Stimulated activated CD8-positive, alpha-beta memory T cell treated with anti-CD3 and anti-CD28 coated beads, Interleukin-15, amount 100 ng/mL, for 24 hours (primary cell): ENCODE measurements at places on chromosomes 2 and 18.

- no peak for DNase-seq
Observed at GRCh38 chr18:48852794-48853193, 98.0 kb downstream of the SMAD7 start.

DNA sequence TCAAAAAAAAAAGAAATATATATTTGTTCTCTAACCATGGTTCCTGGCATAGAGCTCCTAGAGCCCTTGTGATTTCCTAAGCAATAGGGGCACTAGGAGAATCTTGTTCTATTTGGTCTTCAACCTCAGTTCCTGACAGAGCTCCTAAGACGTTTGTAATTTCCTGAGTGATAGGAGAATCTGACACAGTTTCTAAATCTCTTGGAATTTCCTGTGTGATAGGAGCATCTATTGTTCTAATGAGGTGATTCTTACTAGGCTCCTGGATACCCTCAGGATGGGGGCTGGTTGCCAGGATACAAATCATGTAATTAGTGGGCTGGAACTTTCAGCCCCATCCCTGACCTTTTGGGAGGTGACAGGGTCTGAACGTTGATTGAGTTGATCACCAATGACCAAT, 245.8 kb downstream of the ZEB2 start:
- DNase-seq = no peak

DNA sequence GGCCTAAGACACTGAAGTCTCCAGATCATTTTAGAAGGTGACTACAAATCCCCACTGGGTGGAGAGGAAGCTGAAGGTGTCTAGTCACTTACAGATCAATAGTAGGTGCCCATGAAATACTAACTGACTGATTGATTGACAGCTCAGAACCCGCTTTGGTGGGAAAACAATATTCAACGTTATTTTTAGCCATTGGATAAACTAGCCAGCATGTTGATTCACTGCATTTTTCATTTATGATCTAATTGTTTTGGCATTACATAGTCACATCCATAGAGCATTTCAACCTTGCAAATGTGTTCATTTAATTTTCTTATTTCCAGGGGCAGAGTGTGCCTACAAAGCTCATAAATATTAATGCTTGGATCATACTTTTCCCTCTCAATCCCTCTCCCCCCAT, 162.3 kb downstream of the MREG start:
- DNase-seq = no peak

DNA sequence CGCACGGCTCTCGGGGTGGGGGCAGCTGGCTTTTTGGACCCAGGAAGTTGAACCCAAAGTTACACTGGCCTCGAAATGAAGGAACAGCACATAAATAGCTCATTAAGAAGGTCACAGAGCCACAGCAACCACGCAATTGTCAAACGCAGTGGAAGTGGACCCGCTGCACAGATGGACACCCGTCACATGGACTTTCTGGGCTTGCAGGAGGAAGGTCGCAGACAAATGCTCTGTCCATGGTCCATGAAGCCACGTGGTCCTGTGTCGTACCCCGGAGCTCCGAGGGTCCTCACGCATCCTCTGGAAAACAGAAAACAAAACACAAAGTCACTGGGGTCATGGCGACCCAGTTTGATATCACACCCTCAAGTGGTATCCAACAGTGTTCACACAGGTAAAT, 308.1 kb upstream of the SALL3 start:
- no peak for DNase-seq

GRCh38 chr18:9835825-9836224, 49.9 kb upstream of the TXNDC2 start:
- no peak for DNase-seq

DNA sequence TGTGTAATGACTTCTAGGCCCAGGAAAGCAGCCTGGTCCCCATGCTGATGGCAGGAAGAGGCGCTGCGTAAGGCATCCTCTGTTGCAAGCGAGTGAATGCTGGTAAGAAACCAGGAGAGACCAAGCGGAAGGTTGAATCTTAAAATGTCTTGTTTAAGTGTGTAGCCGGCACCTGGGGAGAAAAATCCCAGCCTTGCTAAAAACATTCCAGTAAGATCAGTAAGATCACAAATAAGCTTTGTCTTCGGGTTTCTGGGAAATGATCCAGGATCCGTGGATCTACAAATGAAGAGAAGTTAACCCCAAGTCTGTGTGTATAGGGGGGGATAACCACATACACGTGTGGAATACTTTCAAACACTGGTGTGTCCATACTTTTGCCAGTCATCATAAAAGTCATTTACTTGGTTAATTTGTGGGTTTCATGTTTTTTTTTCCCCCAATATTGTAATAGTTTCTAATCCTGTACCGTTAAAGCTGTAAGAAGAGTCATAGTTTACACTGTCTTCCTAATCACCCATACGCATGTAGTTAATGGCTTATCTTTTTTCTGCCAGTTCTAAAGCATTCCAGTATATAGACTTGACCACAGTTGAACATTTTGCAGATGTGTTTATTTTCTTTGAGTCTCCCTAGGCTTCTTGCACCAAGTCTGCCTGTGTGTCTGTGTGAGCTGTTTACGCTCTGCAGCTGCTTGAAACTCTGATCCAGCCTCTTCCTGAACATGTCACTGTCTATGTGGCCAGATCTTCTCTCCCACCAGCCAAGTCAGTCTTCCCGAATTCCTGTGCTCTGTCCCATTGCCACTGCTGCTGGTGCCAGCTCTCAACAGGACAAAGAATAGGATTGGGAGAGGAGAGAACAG, 135.9 kb upstream of the ARL4C start:
- no peak for DNase-seq

- DNase-seq = no peak
Observed at GRCh38 chr2:29269095-29269764, 154.0 kb downstream of the CLIP4 start.

GRCh38 chr2:240981280-240981679, 17.1 kb upstream of the SNED1 start:
- DNase-seq = no peak

GRCh38 chr2:241481687-241482086, 26.7 kb downstream of the STK25 start:
- DNase-seq = no peak

GRCh38 chr2:53033411-53033810, 734.2 kb upstream of the CHAC2 start:
- DNase-seq = no peak

DNA sequence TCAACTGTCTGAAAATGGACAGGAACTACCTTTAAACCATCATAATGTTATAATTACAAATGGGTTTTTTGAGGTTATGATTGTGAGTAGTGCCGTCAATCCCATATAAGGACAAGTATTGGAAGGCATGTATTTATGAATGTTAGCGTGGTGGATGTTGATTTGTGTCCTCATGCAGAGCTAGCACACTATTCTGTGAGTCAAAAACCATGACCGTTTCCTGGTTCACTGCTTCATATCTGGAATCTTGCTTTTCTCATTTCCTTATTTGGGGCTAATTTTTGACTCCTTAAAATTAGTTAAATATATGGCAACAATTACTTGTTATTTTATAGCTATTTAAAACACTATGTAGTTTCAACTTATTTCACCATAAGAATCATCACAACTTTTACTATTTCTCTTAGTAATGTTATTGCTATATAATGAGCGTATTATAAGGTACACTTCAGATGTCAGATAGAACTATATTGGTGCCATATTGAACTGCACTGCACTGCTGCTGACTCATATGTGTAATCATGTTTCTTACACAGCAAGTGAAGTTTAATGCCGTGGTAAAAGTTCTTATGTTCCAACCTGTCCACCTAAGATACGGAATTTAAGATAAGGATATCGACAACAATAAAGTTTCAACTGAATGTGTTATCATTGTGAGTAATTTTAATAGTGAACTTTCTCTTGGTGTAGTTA, 192.8 kb downstream of the PTGR3 start:
- no peak for DNase-seq

- DNase-seq = no peak
Observed at GRCh38 chr2:128298286-128298685, 20.4 kb downstream of the HS6ST1 start.

DNA sequence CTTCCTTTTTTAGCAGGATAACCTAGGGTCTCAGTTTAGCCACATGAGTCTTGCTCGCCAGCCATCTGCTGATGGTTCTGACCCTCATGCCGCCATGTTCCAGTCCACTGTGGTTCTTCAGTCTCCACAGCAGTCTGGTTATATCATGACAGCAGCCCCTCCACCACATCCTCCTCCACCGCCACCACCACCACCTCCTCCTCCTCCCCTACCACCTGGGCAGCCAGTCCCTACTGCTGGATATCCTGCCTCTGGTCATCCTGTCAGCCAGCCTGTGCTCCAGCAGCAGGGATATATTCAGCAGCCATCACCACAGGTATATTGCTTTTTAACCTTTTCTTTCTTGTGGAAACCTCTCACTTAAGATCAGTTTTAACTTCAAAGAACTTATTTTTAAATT, 89.9 kb upstream of the UBXN4 start:
- DNase-seq = no peak

GRCh38 chr2:96207073-96207773, 1.4 kb downstream of the STARD7 start:
- no peak for DNase-seq
